Tongue (tissue), 3 donors: ENCODE measurements at places on chromosomes 3 and 15. TPM values are rescaled to one million over a fixed set of nuclear protein-coding genes. Genes with fewer than 3 reads are reported as not detected.

Gene VILL
- total RNA-seq: 7.0 TPM

Gene RRP9
- total RNA-seq: 9.3 TPM

Gene SH3GL3
- 7.1 TPM for total RNA-seq

Gene MYZAP
- total RNA-seq: 3.5 TPM

Gene MYLK
- total RNA-seq: 52.5 TPM

Gene CCR9
- 0.10 TPM for total RNA-seq
